SK-N-DZ (cell line): ENCODE measurements at places on chromosomes 5 and 9.

- no peak for DNase-seq
Measured at GRCh38 chr9:96651626-96652025, 3.5 kb downstream of the PRXL2C start.

DNA sequence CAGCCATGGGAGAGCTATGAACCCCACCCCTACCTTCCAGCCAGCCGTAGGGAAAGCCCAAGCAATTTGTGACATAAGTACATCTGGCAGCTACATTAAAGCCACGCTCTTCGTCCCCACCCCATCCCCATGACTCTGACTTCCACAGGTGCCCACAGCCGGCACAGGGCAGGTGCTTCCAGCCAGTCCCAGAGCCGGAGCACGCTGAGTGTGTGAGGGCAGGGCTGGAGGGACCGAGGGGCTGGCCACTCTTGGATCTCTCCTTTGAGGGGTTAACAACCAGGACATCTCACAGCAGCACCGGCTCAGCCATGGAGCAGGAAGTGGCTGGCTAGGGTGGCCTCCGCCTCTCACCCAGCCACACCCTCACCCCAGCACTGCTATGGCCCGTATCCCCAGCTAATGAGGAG is 2.4 kb upstream of the FAM78A start:
- DNase-seq = no peak

DNA sequence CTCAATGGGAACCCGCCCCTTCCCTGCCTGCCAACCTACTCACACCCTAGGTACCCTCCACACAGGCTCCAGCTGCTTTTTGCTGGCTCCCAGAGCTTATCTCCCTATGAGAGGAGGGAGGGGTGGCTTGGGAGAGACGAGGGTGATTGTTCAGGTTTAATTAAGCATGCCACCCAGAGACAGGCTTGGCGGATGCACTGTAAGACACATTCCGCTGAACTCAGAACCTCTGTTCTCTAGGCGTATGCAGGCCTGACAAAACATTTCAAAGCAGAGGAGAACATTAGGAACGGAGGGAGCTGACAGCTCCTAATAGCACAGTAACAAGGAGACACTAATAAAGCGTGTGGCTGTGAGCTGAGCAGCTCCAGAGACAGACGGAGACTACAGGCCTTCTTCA is 80.1 kb downstream of the TRIM32 start:
- DNase-seq = no peak

GRCh38 chr9:120281665-120282064 is 298.3 kb downstream of the CDK5RAP2 start:
- no peak for DNase-seq

DNA sequence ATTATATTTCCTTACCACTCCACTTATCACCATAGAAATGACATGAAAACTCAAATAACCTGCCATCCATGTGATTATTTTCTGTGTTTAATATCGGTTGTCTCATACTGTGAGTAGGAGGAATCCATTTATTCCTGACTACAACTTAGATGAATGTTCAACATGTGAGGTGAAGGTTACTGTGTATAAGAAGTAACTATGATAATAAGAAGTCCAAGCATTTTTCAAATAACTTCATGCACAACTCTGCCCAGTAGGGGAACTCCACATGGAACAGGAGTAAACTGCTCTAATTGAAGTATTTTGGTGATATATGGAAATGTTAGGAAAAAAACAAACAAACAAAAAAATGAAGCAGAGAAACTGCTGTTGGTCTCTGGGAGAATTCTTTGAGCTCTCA is 447.5 kb upstream of the GRIN3A start:
- no peak for DNase-seq

DNA sequence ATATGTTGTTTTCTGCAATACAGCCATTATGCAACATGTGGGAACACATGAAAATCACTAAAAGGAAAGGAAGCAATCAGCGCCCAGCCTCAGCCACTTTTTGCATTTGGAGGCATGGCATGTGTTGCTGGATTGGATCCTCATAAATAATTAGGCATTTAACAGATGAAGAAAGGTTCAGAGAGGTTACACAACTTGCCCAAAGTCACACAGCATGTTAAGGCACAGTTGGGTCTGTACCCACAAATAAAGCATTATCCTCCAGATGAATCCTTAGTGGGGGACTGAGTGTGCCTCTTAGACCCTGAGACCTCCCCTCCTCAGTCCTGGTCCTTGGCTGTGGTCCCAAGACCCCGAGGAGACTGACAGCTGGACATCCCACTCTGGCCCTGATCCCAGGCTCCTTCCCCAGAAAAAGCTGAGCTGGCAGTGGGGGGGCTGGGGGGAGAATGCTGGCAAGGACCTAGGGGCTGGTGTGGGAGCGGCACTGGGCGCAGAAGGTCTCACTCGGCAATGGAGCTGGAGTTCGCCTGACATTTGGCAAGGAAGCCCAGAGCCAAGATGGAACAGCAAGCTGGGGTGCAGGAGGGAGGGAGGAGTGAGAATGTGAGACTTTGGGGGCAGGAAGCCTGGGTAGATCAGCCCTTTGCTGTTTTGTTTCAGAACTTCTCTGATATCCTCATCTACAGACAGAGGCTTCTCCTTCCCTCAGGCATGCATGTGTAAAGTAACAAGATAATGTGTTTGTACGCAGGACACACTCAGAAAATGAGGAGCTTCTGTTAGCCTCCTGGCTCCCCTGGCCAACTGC is 6.9 kb upstream of the AKNA start:
- DNase-seq = no peak

DNA sequence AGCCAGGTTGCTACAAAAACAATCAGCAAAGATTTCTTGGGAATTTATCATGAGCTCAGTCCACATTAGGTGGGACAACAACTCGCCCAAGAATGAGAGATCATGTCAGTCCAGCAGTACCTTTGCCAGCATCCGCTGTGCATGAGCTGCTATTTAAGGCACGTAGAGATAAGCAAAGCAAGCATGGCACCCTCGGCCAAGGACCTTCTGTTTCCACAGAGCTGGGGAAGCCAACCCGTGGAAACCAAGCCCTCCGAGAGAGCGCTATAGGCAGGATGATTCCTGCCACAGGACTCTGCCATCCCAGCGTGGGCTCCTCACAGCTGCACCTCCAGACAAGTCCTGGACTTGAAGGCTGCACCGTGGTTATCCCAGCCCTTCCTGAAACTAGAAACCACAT is 189.5 kb upstream of the PPP1R26 start:
- no peak for DNase-seq

DNA sequence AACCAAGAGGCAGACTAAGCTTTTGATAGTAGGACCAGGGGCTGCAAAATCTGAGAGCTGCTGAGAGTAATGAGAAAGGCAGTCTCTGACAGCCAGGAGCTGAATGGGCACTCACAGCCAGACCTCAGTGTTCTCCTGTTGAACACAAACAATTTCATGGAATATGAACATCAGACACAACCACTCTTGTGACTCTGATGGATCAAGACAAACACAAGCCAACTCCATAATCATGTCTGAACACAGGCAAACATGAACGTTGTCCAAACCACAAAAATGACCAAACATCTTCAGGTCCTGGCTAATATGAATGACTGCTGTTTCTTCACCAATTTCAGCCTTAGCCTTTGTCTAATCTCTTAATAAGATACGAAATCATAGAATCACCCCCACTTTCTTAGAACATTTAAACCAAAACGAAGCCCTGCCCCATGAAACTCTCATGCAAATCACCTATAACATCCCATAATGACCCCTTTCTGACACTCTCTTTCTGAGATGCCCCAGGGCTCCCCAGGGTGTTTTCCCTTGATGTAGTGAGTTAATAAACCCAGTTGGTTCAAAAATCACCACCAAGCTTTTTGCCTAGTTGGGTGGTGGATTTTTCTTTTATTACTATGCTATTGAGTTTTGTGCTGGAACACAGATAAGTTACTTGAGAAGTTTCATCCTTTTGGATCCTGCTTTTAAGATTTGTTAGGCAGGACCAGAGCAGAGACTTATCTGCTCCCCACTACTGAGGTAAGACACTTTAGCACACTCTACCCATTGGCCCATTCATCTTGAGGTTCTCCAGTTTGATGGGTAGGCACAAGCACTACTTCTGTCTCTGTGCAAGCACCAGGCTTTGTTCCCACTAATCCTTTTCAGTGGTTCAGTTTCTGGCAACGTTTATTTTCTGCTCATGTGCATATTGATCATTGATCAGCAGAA is 5.9 kb upstream of the ERAP2 start:
- no peak for DNase-seq

DNA sequence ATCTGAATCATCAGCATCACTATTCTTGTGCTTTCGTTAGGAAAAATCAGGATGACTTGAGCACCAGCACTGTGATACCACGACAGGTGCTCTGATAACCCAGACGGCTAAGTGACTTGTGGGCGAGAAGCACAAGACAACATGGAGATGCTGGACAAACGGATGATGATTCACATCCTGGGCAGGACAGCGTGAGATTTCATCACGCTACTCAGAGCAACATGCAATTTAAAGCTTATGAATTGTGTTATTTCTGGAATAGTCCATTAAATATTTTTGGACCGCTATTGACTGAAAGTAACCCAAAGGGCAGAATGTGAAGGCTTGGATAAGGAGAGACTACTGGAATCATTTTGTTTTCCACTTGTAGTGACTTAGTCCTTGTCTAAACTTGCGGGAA is 114.8 kb upstream of the DAPK1 start:
- no peak for DNase-seq

DNA sequence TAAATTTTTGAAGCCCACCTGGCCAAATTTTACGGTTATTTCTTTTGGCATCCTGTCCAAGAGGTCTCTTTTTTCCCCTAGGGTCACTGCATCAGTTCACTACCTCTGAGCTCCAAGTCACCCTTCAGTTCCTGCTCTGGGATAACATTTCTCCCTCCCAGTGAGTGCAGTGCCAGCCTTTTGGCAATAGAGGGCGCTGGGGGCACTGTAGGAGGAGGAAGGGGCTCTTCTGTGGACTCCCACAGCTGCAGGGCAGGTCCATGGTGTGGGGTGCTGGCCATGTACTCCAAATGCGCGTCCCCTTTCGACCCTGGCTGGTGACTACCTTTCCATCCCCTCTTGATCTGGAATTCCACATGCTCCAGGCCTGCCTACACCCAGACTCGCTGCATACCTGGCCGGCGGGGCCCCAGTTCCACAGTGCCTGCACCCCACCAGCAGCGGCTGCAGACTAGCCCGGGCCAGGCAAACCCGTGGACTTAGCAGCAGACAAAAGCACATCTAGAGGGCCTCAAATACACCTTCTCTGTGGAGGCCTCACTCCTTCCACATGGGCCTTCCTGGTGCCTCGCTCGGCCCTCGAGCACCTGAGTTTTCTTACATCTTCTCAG is 20.3 kb upstream of the NINJ1 start:
- DNase-seq = peak; percentile 32

- no peak for DNase-seq
Measured at GRCh38 chr9:73160868-73161267, 9.2 kb downstream of the ANXA1 start.

GRCh38 chr5:163773226-163773625 is 267.8 kb downstream of the MAT2B start:
- DNase-seq = no peak

GRCh38 chr9:21415493-21416267 is 6.8 kb downstream of the IFNA8 start:
- DNase-seq = no peak

- DNase-seq = peak; percentile 33
Measured at GRCh38 chr5:61245936-61246335, 83.7 kb upstream of the SMIM15 start.

DNA sequence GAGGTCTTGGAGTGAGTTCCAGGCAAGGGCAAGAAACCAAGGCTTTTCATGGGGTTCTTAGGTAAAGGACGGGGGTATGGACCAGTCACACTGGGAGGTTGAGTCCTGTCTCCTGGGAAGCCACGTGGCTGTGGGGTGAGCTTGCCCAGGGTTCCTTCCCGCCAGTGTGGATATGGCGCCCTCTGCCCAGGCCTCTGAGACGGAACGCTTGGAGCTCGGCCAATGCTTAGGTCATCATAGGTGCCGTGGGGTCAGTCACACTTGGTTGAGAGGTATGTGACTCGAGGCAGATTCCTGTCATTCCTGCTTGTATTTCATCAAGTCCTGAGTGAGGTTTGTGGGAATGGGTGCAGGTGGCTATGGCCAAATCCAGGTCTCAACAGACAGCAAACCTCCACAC is 46.2 kb downstream of the TENT4A start:
- no peak for DNase-seq

- no peak for DNase-seq
Measured at GRCh38 chr5:74536658-74537057, 103.9 kb downstream of the ENC1 start.

DNA sequence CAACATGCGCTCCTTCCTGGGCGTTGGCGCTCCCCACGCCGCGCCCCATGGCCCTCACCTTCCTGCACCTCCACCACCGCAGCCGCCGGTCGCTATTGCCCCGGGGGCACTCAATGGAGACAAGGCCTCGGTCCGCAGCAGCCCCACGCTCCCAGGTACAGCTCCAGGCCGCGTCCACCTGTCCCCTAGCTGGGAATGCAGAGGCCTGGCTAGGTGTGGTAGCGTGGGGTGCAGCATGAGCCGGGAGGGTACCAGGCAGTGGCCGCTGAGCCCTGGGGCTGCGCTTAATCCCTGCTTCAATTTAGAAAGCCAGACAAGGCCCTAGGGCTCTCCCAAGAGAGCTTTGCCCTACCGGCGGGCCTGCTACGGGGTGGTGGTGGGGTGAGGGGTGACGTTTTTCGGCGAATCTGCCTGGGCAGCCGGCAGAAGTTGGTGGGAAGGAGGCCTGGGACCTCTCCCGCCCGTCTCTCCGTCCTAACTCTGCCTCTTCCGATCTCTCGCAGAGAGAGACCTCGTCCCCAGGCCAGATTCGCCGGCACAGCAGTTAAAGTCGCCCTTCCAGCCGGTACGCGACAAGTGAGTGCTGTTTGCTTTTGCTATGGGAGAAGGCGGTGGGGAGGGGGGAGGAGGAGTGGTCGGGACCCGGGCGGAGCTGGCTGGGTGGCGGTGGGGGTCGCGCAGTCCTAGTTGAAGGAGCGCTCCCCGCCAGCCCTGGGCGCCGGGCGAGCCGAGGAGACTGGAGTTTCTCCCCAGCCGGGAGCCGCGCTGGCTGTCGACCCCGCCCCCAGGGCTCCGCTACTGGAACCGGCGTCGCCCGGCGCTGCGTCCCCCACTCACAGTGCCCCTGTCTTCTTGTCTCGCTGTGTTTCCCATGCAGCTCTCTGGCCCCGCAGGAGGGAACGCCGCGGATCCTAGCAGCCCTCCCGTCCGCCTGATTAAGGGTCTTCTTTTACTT is 4.8 kb downstream of the IRX1 start:
- no peak for DNase-seq

DNA sequence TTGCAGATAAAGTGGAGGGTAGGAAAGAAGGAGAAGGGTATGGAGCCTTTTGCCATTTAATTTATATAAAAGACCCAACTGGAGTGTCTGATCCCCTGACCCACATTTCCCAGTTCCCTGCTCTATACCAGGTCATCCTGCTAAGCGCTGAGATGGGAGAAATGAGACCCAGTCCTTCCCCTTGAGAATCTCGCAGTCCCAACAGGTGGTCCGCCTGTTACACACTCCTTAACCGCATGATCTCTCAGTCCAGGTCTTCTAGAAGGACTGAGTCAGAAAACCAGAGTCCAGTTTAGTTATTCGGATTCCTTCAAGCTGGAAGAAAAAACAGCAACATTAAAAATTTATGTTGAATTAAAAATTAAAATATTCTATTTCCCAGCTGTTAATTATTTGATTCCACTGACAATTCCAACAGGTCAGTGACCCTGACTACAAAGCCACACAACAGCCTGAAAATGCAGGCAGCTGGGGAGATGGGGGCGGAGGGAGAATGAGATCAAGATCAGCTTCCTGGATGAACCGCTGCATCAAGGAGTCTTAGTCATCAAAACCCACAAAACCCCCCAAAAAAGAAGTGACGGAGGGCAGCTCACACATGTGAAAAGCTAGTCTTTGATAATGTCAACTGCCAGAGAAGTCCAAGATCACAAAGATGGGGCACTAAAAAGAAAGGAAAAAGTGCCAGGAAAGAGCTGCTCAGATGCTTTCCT is 44.0 kb downstream of the GGTA1 start:
- no peak for DNase-seq

GRCh38 chr5:140055152-140055551 is 12.1 kb upstream of the NRG2 start:
- DNase-seq = no peak
